ENCODE measurements at places on chromosomes 13 and 19.

DNA sequence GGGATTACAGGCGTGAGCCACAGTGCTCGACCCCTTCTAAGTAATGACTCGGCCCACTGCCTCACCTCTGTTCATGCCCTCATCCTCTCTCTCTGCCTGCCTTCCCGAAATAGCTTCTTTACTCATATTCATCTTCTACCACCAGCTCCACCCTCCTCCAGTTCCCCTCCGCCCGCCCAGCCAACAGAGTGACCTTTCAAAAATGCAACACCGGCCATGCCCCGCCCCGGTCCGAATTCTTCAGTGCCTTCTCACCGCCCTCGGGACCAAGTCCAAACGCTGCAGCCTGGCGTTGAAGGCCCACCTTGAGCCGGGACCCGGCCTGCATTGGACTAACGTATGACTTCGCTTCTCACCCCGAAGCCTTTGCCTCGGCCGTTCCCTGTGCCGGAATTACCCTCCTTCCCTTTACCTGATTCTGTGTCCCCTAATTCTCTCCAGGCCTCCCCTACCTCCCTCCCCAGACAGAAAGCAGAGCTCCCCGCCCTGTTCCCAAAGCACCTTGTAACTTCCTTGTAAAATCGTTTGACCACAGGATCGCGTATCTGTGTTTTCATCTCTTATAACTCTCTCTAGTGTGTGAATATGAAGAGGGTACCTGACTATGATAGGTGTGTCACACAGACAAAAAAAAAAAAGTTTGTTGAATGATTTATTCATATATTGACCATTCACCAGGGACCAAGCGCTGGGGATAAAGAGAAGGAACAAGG, 8.1 kb upstream of the MUC16 start:
- no peak for DNase-seq

DNA sequence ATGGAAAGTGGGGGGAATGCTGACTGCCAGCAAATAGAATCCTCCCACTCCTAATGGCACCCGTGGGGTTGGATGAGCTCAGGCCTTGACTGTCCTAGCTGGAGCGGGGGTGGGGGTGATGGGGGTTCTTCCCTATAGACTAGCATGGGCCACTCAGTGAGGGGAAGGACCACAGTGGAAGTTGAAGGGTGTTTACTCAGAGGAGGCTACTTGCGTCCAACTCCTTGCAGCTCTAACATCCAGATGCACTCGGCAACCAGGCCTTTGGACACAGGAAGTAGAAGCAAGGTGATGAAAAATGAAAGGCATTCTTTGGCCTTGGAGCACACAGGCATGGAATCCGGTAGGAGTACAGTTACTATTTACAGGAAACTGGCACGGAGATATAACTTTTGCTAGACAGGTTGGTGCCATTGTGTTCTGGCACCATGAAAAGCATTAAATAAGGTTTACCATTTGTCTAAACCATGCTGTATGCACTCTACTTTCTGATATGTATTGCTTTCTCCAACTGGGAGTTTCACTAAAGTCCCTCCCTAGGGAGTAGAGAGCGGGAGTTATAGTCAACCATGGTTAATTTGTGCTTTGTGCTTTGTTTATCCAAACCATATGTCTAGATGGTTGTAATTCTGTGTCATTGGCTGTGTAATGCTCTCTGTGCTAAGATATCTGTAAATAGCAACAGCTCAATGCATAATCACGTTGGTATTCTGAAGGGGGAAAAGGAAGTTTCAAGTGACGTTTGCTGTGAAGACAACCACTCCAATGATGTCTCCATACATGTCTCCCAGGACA, 125.3 kb downstream of the TSHZ3 start:
- no peak for DNase-seq

DNA sequence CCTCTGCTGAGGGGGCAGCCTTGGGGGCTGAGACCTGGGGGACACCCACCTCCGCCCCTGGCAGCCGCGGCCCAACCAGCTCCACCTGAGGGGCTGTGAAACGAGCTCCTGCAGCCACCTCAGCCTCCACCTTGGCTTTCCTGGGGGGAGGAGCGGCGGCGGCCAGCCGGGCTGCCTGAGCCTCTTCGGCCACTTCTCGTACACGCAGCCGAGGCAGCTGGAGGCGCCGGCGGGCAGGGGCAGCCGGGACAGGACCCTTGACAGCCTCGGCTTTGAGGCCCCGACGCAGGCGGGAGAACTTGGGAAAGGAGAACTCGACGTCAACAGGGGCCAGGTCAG, 7.6 kb upstream of the HIPK4 start:
- DNase-seq: no peak

DNA sequence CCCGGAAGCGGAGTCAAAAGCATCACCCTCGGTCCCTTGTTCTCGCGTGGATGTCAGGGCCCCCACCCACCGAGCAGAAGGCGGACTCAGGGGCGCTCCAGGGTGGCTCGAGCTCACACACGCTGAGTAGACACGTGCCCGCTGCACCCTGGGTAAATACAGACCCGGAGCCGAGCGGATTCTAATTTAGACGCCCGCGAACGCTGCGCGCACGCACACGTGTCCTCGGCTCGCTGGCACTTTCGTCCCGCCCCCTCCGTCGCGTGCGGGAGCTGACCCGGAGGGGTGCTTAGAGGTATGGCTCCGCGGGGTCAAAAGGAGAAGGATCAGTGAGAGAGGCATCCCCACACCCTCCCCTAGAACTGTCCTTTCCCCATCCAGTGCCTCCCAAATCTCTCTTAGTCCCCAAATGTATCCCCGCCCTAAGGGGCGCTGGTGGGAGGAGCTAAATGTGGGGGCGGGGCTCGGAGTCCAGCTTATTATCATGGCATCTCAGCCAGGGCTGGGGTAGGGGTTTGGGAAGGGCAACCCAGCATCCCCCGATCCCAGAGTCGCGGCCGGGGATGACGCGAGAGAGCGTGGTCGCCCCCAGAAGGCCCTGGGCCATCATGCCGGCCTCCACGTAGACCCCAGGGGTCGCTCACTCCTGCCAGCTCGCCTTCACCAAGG, 451 bp upstream of the ICAM5 start:
- peak; percentile 60 for DNase-seq

- DNase-seq: no peak
Observed at GRCh38 chr13:30810261-30810701, 74.9 kb downstream of the ALOX5AP start.

GRCh38 chr19:16901491-16902175, 12.8 kb downstream of the F2RL3 start:
- no peak for DNase-seq

- no peak for DNase-seq
Observed at GRCh38 chr19:50837300-50837699, 3.9 kb upstream of the KLK15 start.

Data from iPS-NIHi11 (cell line).